Activated CD4-positive, alpha-beta T cell treated with anti-CD3 and anti-CD28 coated beads, Interleukin-2, amount 10 ng/mL, durations not matched to agents 7 days and 5 days (primary cell): ENCODE measurements at places on chromosomes 4 and X. TPM values are rescaled to one million over a fixed set of nuclear protein-coding genes. Genes with fewer than 3 reads are reported as not detected.

DNA sequence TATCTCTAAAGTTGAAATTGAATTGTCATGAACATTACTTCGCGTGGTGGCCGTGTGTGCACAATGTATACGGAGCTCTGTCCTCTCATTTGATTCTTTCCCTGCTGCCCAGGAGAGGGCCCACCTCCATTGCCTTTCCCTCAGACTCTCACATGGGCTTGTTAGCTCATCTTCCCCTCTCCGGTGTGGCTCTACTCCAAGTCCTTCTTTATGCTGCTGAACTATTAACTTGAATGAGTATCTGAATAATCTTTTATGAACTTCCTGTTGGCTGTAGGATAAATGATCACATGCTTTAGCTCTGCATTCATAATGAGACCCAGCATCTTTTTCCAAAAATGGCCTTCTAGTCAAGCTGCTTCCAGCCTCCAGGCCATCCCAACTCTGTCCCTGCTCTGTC, 68.8 kb upstream of the CLNK start:
- no peaks in the 10 kb centered on the region for H3K36me3 ChIP-seq
- no peak for DNase-seq
- H3K27me3 ChIP-seq, result no peaks in the 10 kb centered on the region
- no peaks in the 10 kb centered on the region for H3K4me1 ChIP-seq
- no peak overlapping the region for H3K27ac ChIP-seq

DNA sequence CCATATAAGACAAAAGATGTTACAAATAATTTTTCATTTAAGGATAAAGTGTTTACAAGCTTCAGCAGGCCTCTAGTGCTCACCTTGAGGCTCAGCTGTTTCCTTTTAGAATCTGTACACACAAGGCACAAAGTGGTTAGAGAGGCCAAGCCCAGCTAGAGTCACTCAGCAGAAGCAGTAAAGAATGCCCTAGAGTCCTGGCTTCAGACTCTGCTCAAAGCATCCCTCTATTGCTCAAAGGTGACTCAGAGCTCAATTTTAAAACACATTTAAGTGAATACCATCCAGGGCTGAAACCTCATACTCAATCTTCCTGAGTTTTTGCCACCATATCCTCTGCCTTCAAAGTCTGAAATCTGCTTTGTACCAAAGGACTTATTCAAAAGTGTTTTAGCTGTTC, 22.6 kb upstream of the PHF8 start:
- H3K4me1 ChIP-seq, result no peaks in the 10 kb centered on the region
- H3K27me3 ChIP-seq, result no peaks in the 10 kb centered on the region
- H3K27ac ChIP-seq, result no peak overlapping the region
- H3K4me3 ChIP-seq, result no peak overlapping the region
- no peak for DNase-seq
- H3K36me3 ChIP-seq, result no peaks in the 10 kb centered on the region

DNA sequence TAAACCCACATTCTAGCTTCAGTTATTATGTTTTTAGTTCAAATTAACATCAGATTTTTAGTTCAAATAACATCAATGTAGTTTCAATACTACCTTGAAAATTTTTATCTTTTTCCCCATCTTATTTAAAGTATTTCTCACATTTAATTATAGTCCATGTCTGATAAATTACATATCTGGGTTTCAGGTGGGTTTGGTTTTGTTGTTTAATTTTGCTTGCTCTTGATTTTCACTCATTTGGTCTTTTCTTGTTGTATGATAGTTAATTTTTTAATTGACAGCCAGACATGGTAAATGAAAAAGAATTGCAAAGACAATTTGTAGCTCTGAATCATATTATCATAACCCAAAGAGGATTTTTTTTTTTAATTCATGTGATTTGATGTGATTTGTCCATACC, 41.9 kb downstream of the GYG2 start:
- H3K4me1 ChIP-seq, result peaks cover 2% of the 10 kb centered on the region
- H3K4me3 ChIP-seq, result no peak overlapping the region
- no peaks in the 10 kb centered on the region for H3K36me3 ChIP-seq
- no peaks in the 10 kb centered on the region for H3K27me3 ChIP-seq
- DNase-seq, result no peak

DNA sequence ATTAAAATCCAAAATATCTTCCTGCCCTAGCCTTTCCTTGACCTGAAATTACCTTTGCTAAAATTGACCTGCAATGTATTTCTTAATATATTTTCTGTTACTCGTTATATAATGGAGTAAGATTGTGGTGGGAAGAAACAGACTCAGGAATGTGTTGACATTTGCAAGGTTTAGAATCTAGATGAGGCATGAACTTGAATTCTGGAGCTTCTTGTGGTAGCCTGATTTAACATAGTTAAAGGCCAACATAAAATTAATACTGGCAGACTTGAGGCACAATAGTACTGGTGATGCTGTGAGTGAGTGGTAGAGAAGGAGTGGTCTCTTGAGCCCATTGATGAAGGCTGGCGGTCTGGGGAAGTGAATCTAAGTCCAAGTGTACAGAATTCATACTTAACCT, 197.9 kb upstream of the SPRY1 start:
- no peaks in the 10 kb centered on the region for H3K36me3 ChIP-seq
- no peaks in the 10 kb centered on the region for H3K27me3 ChIP-seq
- H3K27ac ChIP-seq, result no peak overlapping the region
- H3K4me3 ChIP-seq, result no peak overlapping the region

DNA sequence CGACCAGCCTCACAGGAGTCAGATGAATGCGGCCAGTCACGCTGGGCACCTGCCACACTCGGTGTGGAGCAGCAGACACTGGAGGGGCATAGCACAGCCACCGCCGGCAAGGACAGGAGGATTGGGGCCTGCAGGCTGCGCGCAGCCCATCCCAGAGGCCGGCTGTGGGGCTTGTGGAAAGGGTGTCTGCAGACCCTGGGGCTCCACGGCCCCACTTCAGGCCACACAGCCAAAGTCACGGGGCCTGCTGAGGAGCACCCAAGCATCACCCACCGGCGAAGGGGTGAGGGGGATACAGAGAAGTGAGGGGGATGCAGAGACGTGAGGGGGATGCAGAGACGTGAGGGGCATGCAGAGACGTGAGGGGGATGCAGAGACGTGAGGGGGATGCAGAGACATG, 70.1 kb downstream of the FAM53A start:
- H3K27ac ChIP-seq, result no peak overlapping the region
- H3K36me3 ChIP-seq, result peaks cover 5% of the 10 kb centered on the region
- H3K27me3 ChIP-seq, result no peaks in the 10 kb centered on the region

Gene ABCG2
- 1.1 TPM for total RNA-seq

GRCh38 chr4:153639833-153640802, 44.0 kb upstream of the TLR2 start:
- H3K36me3 ChIP-seq, result peaks cover 26% of the 10 kb centered on the region
- H3K4me3 ChIP-seq, result no peak overlapping the region
- no peaks in the 10 kb centered on the region for H3K27me3 ChIP-seq
- no peak for DNase-seq

GRCh38 chr4:8171266-8171665, 12.7 kb upstream of the ABLIM2 start:
- no peak overlapping the region for H3K4me3 ChIP-seq
- DNase-seq, result no peak
- no peaks in the 10 kb centered on the region for H3K27me3 ChIP-seq
- no peaks in the 10 kb centered on the region for H3K4me1 ChIP-seq
- H3K36me3 ChIP-seq, result no peaks in the 10 kb centered on the region
- H3K27ac ChIP-seq, result no peak overlapping the region

DNA sequence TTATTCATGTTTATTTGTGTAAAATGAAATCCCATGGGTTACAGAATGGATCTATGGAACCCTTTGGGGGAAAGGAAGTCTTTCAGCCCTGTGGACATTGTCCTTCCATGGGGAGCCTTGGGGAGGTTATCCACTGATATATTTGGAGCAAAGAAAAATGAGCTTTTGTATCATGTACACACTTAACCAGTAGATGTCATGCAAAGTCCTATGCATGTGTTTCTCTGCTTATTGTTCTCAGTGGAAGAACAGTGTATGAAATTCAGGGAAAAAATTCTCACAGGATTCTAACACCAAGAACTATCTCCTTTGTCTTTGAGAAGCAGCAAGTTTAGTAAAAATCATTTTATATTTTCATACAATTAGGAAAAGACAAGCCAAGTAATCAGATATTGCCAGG, 105.3 kb downstream of the DTHD1 start:
- H3K36me3 ChIP-seq, result no peaks in the 10 kb centered on the region
- H3K4me1 ChIP-seq, result peaks cover 25% of the 10 kb centered on the region
- H3K27me3 ChIP-seq, result peaks cover 8% of the 10 kb centered on the region
- DNase-seq, result no peak
- no peak overlapping the region for H3K4me3 ChIP-seq

DNA sequence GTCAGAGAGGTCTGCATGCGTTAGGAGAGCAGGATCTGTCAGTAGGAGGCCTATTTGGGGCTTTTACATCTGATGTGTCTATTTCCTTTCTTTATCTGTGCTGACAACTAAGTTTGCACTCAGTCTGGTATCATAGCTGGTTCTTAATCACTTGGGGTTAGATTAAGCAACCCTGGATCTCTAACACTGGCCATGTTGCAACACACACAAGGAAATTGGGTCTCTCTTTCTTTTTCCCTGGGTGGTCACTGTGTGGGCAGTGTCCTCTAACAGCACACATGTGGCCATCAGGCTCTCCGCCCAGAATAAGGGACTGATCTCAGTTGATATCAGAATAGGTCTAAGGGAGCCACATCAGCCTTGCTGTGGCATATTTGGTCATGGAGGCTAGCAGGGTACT, 38.9 kb downstream of the IGFBP7 start:
- peaks cover 8% of the 10 kb centered on the region for H3K27me3 ChIP-seq
- no peak for DNase-seq
- H3K4me1 ChIP-seq, result no peaks in the 10 kb centered on the region
- H3K36me3 ChIP-seq, result no peaks in the 10 kb centered on the region
- no peak overlapping the region for H3K4me3 ChIP-seq
- H3K27ac ChIP-seq, result no peak overlapping the region

DNA sequence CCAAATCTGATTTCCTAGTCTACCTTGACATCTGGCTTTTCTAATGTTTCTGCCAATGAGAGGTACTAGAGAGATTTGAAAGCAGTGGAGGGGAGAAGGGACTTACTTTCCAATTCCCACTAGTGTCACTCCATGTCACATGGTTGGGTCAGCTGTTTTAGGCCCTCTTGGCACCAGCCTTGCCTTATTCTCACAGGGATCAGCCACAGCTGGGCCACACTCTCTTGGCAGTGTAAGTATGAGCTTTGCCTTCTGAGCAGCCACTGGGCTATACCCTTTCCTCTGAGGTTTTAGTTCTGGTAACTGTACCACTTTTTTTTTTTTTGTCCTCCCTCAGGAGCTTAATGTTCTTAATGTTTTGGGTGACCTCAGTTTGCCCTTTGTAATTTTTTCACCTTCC, 10.2 kb upstream of the ADH1C start:
- H3K4me1 ChIP-seq, result no peaks in the 10 kb centered on the region
- H3K27ac ChIP-seq, result no peak overlapping the region
- no peaks in the 10 kb centered on the region for H3K36me3 ChIP-seq
- H3K27me3 ChIP-seq, result peaks cover 11% of the 10 kb centered on the region

GRCh38 chrX:40303256-40304077, 205.7 kb upstream of the BCOR start:
- no peak overlapping the region for H3K4me3 ChIP-seq
- no peaks in the 10 kb centered on the region for H3K36me3 ChIP-seq
- H3K4me1 ChIP-seq, result peaks cover 18% of the 10 kb centered on the region
- DNase-seq, result no peak
- no peaks in the 10 kb centered on the region for H3K27me3 ChIP-seq
- H3K27ac ChIP-seq, result no peak overlapping the region

GRCh38 chr4:62414563-62414962, 1214.4 kb downstream of the ADGRL3 start:
- H3K27ac ChIP-seq, result no peak overlapping the region
- H3K4me1 ChIP-seq, result no peaks in the 10 kb centered on the region
- H3K4me3 ChIP-seq, result no peak overlapping the region
- no peaks in the 10 kb centered on the region for H3K27me3 ChIP-seq
- H3K36me3 ChIP-seq, result no peaks in the 10 kb centered on the region

DNA sequence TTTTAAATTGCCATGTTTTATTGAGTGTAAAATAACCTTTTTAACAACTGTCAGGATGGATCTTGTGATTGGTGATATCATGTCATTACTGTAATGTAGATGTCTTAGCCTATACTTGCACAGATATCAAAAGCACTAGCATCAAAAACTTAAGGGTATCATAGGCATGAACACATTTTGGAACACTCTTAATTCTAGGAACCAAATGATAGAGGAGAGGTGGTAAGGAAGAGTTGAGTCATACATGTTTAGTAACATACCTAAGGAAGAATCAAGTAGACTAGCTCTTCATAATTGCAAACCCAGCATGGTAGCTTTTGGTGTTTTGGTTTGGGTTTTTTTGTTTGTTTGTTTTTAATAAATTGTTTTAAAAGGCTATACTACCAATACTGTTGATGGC, 43.4 kb downstream of the SMARCAD1 start:
- H3K27me3 ChIP-seq, result no peaks in the 10 kb centered on the region
- H3K36me3 ChIP-seq, result peaks cover 27% of the 10 kb centered on the region
- DNase-seq, result no peak
- no peak overlapping the region for H3K4me3 ChIP-seq
- peaks cover 6% of the 10 kb centered on the region for H3K4me1 ChIP-seq
